NCI-H1105 (cell line): ENCODE measurements at places on chromosomes 4 and X.

- DNase-seq: no peak
Observed at GRCh38 chrX:107355533-107355932, 93.9 kb upstream of the FRMPD3 start.

- DNase-seq: peak; percentile 56
Observed at GRCh38 chr4:111641813-111642579, 503.3 kb upstream of the FAM241A start.

- DNase-seq: no peak
Observed at GRCh38 chr4:172688534-172688933, 480.1 kb upstream of the GALNT7 start.

DNA sequence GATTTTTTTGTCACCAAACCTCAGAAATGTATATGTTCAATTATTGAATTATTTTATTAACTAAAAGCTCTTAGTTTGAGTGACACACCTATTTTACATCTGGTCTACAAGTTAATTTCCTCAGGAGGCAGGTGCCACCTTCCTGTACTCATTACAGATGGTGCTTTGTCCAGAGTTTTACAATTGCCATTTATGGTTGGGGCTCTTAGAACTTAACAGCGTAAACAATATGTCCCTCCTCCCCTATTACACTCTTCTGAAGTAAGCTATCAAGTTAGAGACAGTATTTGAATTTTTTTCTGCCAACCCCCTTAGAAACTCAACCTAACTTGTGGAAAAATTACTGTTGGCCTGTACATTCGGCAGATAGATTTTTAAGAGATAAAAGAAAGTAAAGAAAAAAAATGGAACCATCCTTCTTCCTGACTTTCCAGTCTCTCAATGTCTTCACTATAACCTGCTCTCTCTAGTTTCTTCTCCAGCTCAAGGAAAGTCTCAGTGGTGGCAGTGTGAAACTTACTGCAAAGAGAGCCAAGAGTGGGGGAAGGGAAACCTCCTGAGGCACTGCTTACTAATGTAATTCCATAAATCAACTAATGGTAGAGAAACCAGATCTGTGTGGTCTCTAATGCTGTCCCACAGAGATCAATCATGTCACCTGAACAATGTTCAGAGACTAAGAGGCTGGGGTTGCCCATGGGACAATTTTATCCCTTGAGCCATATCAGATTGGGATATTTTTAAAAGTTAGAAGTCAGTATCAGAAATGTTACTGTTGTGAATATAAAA lies 7.8 kb downstream of the CXXC4 start:
- DNase-seq: no peak

DNA sequence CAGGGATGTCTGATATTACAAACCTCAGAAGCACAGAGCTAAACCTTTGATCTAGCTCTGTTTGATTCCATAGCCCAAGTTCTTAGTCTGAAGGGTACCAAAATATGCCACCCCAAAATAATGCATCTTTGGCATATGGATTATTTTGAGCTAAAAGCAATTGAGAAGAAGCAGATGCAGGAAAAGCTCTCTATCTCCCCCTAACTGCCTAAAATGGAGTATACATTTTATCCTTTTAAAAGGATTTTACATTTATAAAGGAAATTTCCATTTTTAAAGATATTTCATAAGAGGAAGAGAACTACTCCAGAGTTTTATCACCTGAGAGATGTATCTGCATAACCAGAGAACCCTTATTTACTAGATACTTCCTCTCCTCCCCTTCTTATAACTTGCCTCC lies 158.7 kb downstream of the ZNF674 start:
- DNase-seq: no peak

DNA sequence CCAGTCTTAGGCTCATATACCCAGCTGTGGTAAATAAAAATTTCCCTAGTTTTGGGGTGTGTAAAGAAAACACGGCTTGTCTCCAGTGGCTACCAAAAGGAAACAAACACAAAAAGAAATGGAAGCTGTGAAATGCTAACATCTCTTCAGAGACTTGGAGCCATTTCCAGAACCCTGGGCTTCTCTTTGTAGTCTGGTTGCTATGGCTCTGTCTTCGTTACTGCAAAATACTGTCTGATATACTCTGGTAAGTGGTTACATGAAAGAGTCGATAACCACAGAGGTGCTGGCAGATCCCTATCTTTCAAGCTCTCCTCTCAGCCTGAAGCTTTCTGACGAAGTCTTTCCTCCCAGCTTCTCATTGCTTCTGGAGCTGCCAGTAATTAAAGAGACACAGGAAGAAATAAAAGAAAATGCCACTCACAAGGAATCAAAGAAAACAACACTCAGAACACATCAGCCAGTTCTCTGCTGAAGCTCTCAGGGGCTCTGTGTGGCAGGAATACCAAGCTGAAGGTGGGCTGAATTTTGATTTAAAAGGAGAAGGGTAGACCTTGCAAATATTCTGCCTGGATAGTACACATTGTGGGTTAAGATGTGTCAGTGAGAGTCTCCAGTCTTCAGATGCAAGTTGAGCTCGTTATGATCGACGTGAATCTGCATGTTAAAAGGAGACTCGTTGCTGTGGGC lies 107.6 kb upstream of the FAM9C start:
- DNase-seq: no peak

- DNase-seq: no peak
Observed at GRCh38 chrX:1536712-1537030, 314 bp downstream of the P2RY8 start.

DNA sequence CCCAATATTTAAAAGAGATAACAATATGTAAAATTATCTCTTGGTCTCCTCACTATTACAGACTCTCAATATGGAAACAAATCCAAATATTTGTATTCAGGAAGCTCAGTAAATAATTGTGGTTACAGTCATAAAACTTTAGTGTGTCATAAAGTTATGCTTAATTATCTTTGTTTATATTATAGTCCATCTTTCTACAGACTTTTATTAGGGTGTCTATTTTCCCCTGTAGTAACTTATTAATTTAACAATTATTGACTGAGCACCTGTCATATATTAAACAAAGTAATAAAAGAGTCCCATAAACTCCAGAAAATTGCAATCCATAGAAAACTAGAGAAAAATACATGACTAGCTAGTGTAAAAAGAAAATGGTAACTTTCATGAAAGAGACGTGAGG lies 61.6 kb upstream of the GPM6A start:
- peak; percentile 3 for DNase-seq

DNA sequence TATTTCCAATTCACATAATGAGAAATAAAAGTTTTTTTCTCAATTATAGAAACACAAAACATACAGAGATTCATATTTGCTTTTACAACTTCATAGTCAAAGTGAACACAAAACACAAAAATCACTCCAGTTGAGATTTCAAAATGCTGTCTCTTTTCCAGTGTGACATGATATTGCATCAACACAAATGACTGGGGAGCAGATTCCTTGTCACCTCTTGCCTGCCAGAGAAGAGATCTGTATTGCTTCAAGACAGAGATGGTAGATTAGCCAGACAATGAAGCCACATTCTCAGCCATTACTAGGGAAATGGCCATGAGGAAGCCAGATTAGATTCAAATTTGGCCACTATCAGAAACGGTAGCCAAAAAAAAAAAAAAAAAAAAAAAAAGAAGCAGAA lies 2313.1 kb upstream of the AGA start:
- DNase-seq: no peak

- DNase-seq: no peak
Observed at GRCh38 chrX:138771047-138771446, 59.5 kb upstream of the FGF13 start.

- no peak for DNase-seq
Observed at GRCh38 chrX:46953597-46953996, 41.4 kb downstream of the JADE3 start.

DNA sequence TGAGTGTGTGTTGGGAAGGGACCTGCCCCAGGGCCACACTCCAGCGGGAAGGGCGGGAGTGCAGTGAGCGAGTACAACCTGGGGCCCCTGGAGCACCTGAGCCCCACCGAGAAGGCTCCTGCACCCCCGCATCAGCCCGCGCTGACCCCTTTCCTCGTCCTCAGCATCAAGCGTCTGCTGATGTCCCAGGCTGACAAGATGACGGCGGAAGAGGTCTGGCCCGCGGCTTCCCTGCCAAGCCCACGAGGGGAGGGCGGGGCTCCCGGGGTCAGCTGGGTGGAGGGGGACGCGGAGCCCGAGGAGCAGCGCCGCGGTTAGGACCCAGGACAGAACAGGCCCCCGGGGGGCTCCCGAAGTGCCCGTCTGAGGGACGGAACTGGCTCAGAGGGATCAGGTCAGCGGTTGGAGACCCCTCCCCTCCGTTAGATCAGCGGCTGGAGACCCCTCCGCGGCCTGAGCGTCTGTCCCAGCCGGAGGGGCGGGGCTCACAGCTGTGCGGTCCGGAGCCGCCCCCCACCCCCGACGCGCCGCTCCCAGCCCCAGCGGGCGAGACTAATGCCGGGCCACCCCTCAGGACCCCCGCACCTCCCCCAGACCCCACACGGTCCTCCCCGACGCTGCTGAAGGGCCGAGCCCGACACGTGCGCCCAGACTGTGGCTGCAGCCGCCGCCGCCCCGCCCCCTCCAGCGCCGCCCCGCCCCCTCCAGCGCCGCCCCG lies 6.7 kb downstream of the MYL5 start:
- no peak for DNase-seq

GRCh38 chr4:41181037-41181436 lies 33.3 kb downstream of the APBB2 start:
- peak; percentile 33 for DNase-seq

DNA sequence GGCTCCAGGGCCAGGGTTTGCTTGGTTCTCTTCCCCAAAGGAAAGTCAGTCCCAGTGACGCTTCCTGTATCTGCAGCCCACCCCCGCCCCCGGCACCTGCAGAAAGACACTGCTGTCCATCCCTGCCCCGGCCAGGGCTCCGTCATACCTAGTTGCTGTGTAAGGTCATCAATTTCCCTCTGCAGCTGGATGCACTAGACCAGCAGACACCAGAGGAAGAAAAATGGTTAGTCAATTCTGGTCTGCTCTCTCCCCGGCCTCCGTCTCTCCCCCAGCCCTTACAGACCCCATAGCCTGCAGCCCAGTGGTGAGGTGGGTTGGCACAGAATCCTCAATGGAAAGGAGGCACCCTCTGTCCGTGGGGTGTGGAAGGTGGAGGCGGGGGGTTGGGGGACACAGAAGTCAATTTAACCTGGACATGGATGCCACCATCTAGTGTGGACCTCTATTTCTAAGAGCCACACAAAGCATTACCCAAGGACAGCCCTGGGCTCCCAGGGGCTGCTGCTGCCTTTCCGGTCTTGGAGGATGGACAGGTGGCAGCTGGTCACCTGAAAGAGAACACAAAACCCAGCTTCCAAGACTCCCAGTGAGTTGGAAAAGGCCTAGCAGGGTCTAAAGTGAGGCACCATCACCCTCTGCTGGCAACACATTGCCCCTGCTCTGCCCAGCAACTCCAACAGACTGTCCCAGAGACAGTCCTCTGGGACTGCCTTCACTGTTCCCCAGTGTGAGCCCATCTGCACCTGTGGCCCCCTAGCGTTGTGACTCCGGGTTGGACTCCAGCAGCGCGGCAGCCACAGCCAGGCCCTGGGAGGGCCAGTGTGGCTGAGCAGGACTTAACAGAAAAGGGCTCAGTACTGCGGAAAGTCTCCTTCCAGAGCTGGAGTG lies 40.2 kb upstream of the NHSL2 start:
- DNase-seq: no peak

DNA sequence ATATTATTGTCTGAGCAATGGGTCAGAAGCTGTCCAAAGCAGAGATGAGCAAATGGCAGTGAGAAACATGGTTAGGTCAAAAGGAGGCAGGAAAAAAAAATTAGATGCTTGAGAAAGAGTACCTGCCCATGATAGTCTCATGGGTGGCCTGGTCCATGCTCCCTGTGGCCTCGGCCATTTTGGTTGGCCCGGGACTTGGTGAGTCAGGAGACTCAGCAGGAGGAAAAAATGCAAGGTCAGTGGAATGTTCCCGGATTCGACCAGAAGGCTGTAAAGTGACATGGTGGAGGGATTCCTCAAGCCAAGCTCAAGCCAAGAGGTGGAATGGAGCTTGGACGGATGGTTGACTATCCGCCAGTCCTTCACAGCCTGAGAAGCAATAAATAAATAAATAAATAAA lies 236.7 kb downstream of the ASMT start:
- DNase-seq: no peak

- no peak for DNase-seq
Observed at GRCh38 chrX:12819222-12819621, 28.0 kb downstream of the PRPS2 start.

DNA sequence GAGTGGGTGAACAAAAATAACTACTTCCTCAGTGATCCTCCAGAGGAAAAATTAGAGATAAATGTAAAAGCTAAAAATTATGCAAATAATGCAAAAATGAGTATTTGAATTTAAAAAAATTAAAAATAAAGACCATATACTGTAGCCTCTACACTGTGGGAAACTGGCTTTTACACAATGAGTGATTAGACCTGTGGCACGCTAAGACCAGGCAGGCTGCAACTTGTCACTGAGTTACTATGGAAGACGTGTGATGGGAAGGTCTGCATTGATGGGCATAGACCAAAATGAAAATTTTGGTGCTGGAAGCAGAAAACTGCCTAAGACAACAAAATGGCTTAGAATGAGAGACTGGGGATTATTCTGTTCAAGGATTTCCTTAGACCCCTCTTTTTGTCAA lies 30.2 kb downstream of the BTC start:
- no peak for DNase-seq

GRCh38 chrX:107602694-107603239 lies 25.5 kb upstream of the PRPS1 start:
- DNase-seq: no peak

DNA sequence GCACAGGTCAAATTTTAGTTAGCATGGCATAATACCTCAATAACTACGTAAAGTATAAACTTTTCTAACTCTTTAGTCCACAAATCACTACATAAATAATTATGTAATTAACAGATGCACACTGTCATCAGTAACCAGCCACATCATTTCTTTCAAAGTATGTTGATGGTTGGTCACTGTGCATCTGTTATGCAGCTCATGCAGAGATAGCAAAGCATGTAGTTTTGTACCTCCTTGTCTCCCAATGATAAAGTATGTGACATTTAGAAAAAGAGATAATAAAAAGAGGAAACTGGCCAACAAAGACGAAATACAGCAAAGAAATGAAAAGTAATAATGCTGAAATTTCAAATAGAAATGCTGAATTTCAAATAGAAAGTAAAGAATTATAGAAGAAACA lies 2.9 kb downstream of the LAMTOR3 start:
- no peak for DNase-seq

- peak; percentile 31 for DNase-seq
Observed at GRCh38 chrX:153953342-153953830, 8.9 kb upstream of the RENBP start.

- no peak for DNase-seq
Observed at GRCh38 chr4:109418588-109418987, 15.0 kb upstream of the SEC24B start.

GRCh38 chrX:124395145-124395880 lies 49.0 kb downstream of the SH2D1A start:
- no peak for DNase-seq

DNA sequence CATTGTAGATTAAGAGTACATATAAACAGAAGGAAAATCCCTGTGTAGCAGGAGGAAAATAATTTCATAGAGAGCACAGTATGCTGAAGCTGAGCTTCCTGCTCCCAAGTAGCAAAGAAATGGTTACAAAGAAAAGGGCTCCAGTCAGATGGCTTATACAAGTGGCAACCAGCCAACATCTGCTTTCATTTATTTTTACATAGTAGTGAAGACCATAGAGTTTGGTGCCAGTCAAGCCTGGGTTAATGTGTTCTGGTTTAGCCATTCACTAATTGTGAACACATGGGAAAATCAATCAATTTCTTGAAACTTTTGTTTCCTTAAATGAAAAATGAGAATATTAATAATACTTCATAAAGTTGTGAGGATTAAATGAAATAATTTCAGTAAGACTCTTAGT lies 111.3 kb upstream of the ELOVL6 start:
- no peak for DNase-seq
